ENCODE measurements at places on chromosomes 1 and 21.

GRCh38 chr1:67429528-67430357 is 459 bp downstream of the SERBP1 start:
- peak; percentile 49 for DNase-seq

DNA sequence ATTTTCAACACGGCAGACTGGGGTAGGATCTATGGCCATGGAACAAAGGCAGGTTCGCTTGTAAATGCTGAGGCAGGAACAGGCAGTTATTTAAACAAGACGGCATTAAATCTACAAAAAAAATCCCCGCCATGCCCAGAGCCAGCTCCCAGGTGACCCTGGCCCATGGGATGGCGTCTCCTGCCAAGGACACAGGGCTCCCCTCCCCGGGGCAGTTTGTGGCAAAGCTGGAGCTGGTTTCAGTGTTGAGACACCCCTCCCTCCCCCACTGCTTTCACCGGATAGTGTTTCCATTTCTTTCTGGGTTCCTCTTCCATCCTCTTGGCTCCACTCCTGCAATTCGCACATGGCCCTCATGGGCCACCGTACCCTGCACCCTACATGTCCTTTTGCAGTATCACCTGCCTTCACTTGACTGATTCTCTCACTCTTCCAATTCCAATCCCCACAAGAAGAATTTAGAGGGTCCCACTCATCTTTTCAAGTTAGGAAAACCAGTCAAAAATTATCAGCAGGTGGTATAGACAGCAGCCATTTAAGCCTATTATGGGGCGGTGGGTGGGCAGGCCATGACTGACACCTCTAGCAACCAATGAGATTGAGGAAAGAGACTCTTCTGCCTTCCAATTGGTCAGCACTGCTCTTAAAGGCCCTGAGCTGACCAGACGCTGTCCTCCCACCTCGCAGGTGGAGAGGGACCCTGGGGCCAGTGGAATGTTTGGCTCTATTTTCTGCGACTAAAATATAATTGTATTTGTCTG is 52.0 kb downstream of the OLIG1 start:
- DNase-seq = peak; percentile 10

DNA sequence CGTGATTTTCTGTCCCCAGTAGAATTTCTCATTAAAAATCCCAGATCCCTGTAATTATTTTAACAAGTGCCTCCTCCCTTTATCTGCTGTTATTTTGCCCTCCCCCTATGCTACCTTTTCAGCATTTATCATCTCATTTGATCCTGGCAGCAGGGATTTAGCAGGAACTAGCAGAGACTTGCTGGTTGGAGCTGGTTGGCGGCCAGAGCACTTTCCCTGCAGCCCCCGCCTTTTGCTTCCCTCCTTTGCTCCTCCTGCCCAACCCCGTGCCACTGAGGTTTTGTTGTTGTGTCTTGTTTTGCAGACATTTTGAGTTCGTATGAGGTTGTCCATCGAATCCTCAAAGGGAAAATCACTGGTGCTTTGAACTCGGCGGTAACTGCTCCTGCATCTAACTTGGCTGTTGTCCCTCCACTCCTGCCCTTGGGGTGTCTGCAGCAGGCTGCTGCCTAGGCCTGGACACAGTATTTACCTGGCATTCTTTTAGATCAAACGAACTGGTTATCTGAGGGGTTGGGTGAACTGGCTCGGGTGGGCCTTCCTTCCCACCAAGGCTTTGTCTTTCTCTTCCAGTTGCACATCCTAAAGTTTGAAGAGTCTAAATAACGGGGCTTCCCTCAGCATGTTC is 11.2 kb downstream of the UBE2Q1 start:
- DNase-seq = no peak

GRCh38 chr1:214360525-214361164 is 79.7 kb downstream of the SMYD2 start:
- DNase-seq = no peak

DNA sequence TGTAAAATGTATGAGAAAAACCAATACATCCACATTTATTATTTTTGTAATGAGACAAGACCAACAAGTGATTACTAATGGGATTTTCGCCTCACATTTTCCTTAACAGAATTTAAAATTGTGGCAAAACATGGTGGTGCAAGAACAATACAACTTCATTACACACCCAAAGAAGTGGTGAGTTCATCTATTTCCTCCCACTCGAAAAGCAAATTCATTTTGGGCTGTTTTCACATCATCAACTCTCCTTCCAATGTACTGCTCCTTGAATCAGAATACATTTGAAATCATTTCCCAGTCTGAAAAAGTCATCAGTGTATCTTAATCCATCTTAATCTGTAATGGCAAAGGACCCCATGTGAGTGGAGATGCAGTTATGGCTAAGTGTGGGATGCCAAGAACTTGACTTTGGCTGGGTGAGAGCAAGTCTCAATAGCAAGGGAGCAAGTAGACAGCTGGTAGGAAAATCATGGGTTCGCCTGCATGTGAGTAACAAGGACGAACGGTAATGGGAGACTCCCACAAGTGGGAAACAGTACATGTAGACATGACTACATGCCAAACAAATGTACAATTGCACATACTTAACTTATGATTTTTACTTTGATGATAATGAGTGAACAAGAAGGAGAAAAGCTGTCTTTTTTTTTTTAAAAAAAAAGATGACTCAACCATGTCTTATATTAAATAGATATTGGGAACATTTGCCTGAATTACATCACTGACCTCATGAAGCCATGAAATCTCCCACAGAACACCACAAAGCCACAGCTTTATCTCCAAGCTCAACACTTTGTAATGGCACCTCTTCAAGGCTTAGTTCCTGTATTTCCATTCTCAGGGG is 46.0 kb downstream of the RUNX1 start:
- no peak for DNase-seq

DNA sequence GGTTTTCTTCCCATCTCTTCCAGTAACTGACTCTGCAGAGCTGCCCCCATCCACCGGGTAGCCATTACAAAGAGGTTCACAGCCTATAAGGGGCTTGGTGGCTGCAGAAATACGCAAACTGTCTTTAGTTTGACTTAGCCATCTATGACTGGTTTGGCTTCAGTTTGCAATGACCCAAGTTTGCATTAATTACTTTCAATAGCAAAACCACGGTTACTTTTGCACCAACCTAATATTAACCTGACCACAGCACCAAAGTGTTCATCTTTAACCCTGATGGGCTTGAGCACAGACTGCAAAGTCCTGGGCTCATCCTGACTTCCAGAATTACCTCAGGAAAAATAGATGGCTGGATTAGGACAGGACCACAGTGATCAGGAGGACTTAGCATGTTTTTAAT is 2.2 kb upstream of the HAO2 start:
- no peak for DNase-seq

- no peak for DNase-seq
These were observed 110.8 kb downstream of the GREM2 start for GRCh38 chr1:240501115-240501514.

DNA sequence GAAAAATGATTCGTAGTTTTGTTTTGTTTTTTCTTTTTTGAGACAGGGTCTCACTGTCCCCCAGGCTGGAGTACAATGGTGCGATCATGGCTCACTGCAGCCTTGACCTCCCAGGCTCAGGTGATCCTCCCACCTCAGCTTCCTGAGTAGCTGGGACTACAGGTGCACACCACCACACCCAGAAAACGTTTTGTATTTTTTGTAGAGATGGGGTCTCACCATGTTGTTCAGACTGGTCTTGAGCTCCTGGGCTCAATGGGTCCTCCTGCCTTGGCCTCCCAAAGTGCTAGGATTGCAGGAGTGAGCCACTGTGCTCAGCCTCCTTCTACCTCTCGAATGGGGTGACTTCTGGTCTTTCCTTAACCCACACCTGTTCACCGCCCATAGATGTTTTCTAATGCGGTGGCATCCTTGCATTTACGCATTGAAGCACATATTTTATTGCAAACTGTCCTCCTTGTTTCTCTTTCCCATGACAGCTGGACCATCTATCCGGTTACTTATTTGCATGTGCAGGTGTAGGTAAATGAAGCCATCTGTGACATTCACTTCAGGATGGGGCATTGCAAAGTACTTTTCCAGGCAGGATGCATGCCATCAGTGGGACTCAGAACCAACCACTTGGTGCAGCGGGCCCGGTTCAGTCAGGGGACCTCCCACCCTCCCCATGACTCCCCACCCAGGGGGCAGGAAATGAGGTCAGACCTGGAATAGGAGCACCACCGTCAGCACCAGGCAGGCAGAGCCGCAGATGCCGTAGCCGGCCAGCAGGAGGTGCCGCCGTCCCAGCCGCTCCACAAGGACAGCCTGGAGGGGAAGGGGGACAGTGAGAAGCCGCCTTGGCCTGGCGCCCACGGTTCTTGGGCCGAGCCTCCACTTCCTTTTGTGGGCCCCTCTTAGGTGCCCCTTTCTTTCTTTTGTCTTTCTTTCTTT is 16.5 kb downstream of the SLC2A7 start:
- peak; percentile 61 for DNase-seq

DNA sequence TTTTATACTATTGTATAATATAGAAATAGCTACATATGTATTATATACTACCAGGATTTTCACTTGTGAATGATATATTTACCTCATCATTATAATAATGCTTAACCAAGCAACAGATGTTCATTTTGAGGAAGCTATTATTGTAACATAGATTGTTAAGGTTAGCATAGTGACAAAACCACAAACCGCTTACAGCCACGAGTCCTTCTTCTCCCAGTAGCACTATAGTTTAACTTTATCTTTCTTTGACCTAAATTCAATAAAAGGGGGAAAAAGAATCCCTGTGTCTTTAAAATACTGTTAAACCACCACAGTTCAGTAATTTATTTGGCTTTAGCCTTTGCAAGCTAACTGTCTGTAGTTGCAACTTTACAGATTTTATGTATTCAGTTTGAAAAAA is 1039.4 kb upstream of the B3GALT2 start:
- no peak for DNase-seq

GRCh38 chr1:28286111-28286510 is 26.8 kb downstream of the SESN2 start:
- no peak for DNase-seq

GRCh38 chr21:28393279-28393678 is 599.4 kb downstream of the LTN1 start:
- DNase-seq = no peak

GRCh38 chr1:66413136-66413837 is 120.7 kb upstream of the SGIP1 start:
- no peak for DNase-seq

- DNase-seq = no peak
These were observed 93.0 kb downstream of the ABCA4 start for GRCh38 chr1:94027721-94028515.

- no peak for DNase-seq
These were observed 2110.6 kb downstream of the MRPL39 start for GRCh38 chr21:23496729-23497128.

GRCh38 chr1:53576381-53576801 is 117.2 kb downstream of the DMRTB1 start:
- DNase-seq = no peak

- DNase-seq = no peak
These were observed 17.4 kb downstream of the CACNA1S start for GRCh38 chr1:201094832-201095231.

DNA sequence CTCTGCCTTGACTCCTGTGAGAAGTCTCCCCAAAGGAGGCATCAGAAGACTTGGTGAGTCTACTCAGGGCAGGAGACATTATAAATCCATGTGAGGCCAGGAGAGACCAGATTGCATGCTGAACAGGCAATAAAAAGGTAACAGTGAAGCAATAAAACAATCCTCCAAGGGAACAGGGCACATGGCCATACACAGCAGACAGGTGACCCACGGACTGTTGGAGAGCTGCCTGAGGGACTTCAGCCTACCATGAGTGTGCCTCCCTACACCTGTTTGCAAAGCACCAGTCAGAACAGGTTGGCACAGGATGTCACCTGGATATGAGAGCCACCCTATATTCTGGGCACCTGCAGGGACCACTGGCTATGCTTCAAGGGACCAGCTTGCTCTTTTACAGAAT is 67.6 kb downstream of the MAB21L3 start:
- DNase-seq = no peak

DNA sequence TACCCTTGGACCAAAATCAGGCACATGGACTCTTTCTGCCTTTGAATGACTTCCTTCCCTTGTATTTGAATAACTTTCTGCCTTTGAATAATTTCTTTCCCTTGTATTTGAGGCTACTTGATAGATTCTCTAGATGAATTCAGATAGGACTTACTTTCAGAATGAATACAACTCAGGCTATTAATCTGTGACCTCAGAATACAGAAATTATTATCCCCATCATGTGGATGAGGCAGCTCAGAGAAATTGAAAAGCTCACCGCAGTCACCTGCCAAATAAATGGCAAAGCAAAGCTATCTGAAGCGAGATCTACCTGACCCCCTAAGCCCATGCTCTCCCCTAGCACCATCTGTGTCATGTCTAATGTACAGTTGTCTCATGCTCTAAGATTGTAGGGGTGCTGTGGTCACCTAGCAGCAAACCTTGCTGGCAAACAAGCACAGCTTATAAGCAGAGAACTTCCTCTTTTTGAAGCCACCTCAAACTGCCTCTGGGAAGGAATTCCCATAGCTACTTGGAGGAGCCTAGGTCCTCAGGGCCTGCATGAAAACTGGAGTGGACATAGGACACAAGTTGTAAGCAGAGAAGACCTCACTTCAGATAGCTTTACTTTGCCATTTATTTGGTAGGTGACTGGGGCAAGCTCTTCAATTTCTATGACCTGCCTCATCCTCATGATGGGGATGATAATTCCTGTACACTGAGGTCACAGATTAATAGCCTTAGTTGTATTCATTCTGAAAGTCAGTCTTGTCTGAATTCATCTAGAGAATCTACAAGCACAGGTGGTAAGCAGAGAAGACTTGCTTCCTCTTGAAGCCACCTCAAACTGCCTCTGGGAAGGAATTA is 66.1 kb downstream of the FASLG start:
- no peak for DNase-seq

- peak; percentile 59 for DNase-seq
These were observed 1.1 kb downstream of the NMNAT2 start for GRCh38 chr1:183416850-183417771.

- DNase-seq = no peak
These were observed 576 bp upstream of the TPM3 start for GRCh38 chr1:154192476-154192875.

- no peak for DNase-seq
These were observed 18.0 kb downstream of the SLAMF1 start for GRCh38 chr1:160628799-160629263.

DNA sequence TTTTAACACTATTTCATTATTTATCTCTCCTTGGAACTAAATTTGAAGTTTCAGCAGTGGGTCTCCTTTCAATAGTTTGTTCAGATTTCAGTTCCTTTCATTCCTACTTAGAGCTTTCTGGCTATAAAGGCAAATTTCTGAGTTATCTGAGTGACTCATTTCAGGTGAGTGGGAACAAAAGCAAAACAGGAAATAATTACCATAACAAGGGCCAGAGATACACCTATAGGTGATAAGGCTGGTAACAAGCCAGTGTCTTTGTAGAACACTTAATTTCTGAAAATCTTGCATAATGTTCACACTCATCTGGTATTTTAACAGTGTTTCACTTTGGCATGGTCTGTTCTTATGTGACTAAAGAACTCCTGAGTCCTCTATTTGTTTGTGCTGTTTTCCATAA is 64.5 kb upstream of the PRRC2C start:
- DNase-seq = no peak

DNA sequence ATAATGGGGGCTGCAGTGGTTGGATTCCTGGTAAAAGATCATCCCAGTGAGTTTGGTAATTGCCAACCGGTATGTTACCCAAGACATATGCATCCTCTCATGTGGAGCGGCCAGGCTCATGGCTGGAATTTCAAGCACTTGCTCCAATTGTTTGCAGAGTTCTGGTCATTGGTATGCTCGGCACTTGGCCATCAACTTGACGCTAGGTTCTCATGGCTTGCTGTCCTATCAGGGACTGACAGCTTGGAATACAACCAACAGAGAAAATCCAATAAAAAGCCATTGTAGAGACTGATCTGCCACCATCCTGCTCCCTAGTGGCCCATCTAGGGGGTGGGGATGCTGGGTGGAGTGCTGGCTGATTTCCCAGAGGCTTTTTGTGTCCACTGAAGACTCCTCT is 120.9 kb downstream of the EDEM3 start:
- no peak for DNase-seq
